ENCODE measurements at places on chromosomes 1 and 21.

GRCh38 chr21:42321231-42321630 lies 6.0 kb upstream of the TFF3 start:
- no peak for DNase-seq

GRCh38 chr1:166189126-166189525 lies 22.3 kb upstream of the FAM78B start:
- no peak for DNase-seq

DNA sequence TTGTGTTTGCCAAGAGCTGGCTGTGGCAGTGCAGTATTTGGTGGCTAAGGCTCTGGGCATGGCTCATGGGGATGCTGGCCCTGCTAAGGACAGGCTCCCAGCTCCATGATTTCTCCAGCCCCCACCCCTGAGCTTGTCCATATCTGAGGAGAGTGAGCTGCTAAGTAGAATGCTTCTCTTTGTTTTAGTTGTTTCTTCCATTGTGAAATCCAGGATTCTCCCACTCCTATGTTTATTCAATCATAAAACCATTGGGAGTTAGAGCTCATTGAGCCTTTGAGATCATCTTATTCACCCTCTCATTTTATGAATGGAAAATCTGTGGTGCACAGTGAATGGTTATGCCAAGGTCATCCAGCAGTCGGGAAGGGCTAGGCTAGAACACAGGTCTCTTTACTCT lies 188.8 kb downstream of the TNR start:
- DNase-seq, result no peak

- no peak for DNase-seq
Measured at GRCh38 chr1:153578490-153578889, 12.8 kb upstream of the S100A2 start.

DNA sequence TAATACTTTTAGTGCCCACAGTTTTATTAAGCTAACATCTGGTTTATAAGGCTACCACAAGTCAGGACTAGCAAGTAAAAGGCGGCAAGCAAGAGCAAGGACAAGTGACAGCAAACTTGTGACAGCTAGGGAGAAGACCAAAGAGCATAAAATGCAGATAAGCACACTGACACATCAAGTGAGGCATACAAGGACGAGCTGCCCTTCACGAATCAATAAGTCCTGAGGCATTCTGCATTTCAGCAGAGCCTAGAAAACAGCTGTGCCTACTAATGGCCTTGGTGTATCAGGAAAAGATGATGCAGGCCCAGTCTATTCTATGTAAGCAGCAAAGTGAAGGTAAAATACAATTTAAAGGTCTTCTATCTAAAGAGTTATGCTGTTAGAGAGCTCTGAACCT lies 74.8 kb downstream of the KRTAP19-8 start:
- DNase-seq, result no peak

DNA sequence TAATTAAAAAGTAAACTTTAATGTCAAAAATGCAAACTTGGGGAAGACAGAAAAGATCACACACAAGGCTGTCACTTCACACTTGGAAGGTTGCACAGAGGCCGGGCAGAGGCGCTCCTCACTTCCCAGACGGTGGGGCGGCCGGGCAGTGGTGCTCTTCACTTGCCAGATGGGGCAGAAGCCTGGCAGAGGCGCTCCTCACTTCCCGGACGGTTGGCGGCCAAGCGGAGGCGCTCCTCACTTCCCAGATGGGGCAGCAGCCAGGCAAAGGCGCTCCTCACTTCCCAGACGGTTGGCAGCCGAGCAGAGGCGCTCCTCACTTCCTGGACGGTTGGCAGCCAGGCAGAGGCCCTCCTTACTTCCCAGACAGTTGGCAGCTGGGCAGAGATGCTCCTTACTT lies 25.8 kb upstream of the IL6R start:
- DNase-seq, result no peak

GRCh38 chr1:29436181-29436785 lies 200.0 kb downstream of the PTPRU start:
- DNase-seq, result no peak

- no peak for DNase-seq
Measured at GRCh38 chr1:93882269-93882668, 3.3 kb upstream of the DNTTIP2 start.

- no peak for DNase-seq
Measured at GRCh38 chr21:14844001-14844400, 220.8 kb downstream of the NRIP1 start.

- no peak for DNase-seq
Measured at GRCh38 chr1:172451002-172451443, 7.2 kb upstream of the PIGC start.

GRCh38 chr1:22296701-22297591 lies 154.0 kb upstream of the WNT4 start:
- DNase-seq, result no peak

DNA sequence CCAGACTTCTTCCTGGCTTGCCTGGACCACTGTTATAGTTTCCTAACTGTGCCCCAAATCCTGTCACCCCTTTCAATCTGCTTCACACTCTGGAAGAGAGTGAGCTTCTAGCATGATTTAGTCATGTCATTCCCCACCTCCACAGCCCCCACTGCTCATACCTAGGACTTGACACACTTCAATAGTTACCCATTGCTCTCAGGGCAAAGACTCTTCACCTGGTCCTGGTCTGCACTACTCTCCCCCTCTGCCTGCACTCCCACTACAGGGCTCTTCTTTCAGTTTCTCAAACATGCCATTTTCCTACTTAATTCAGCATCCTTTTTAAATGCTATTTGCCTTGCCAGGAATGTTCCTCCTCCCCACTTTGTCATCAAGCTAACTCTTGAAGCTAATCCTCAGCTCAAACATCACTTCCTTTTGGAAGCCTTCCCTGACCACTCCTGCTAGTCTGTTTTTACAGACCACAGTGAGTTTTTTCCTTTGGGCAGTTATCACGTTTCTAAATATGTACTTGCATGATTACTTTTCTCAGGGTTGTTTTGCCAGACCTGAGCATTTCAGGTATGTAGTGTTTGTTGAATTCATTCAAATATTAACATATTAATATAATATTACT lies 24.7 kb downstream of the CYP2J2 start:
- no peak for DNase-seq
